ENCODE measurements at places on chromosomes 6 and 20.

DNA sequence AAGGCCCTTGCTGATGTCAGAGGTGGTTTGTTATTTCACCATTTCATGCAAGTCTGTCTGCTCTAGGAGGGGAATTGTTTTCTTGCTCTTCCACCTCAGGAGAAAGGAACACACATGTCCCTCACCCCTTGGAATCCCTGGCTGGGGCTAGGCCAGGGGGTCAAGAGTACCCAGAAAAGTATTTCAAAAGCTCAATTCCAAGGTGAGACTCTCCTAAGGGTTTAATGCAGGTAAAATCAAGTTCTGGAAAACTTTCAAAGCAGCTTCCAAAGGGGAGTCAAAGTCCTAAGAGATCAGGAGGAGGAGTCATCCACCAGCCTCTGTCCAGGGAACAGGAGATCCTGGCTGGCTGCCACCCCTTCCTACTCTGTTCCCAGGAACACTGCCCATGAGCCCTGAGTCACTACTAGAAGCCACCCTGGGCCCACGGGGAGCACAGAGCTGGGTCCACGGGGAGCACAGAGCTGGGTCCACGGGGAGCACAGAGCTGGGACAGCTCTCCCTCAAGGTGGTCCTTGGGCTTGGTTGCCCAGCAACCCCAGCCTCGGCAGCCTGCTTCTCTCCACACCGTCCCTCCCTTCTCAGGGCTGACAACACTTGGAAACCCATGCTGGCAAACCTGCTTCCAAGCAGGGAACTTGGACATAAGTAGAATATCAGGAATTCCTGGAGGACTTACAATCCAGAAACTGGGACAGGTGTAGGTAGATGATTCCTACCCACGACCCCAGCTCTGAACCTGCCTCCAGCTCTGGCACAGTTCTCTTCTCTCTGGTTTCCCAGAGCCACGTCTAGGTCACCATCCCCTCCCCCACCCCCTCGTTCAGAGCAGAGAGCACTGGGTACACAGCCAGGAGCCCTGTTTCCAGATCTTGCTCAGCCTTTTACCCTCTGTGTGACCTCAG is 35.3 kb upstream of the CDKN1A start:
- DNase-seq = no peak

DNA sequence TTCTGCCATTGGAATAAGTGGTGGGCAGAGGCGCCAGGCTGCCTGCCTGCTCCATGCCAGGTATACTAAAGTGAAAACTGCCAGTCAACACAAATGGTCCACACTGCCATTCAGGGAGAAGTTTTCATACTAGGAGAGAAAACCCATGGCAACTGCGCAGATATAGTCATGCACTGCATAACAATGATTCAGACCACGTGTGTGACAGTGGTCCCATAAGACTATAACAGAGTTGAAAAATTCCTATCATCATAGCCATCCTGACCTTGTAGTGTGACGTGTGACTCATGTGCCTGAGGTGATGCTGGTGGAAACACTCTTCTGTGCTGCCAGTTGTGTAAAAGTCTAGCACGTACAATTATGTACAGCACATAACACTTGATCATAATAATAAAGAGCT is 25.1 kb downstream of the ZC3H12D start:
- DNase-seq = no peak

DNA sequence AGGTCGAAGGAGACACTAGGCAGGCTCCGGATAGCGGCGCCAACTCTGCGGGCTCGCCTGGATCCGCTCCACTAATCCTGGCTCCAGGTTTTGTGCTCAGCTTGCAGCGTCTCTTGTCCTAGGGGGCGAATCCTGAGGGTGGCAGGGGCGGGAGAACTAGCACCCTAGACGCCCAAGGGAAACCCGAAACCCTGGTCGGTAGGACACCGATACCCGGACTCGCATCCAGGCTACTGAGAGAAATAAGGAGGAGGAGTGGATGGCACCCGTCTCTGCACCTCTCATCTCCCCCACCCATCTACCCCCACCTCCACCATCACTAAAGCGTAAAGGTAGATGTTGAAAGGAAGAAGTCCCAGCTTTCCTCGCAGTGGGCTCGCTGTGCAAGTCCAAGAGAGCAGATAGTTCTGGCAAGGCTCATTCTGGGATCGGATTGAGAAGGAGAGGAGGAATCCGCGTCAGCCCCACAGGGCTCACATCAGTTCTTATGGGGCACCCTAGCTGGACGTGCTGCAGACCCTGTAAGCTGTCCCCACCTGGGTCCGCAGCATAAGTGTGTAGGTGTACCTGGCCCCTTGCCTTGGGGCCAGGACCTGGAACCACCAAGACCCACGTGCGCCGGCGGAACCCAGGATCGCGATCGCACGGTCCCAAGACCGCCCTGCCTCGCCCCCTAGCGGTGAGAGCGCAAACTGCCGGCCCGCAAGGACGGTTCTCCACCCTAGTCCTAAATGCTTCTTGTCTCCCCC is 6.9 kb downstream of the SLC32A1 start:
- DNase-seq = peak; percentile 66

DNA sequence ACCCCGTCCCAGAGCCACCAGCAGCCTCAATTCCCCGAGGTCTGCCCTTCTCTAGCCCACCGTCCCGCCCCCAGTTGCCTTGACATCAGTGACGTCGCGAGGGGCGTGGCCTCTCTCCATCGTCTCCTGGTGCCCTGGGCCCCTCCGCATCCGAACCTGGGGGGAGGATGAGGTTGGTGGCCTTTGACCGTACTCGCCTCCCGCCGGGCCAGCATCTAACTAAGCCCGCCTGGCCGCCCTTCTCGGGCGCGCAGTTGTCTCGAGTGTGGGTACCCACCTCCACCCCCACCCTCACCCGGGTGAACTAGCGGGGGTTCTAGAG is 5.5 kb upstream of the ARMC12 start:
- peak; percentile 84 for DNase-seq
